Effector memory CD4-positive, alpha-beta T cell (primary cell): ENCODE measurements at places on chromosomes 7 and 10.

- no peak for DNase-seq
Measured at GRCh38 chr7:30977896-30978564, 14.3 kb downstream of the GHRHR start.

GRCh38 chr10:76550806-76551205, 1086.8 kb downstream of the KCNMA1 start:
- DNase-seq, result no peak

GRCh38 chr10:126847666-126848065, 57.6 kb upstream of the DOCK1 start:
- no peak for DNase-seq

- DNase-seq, result no peak
Measured at GRCh38 chr7:140972876-140973829, 41.6 kb downstream of the MRPS33 start.

DNA sequence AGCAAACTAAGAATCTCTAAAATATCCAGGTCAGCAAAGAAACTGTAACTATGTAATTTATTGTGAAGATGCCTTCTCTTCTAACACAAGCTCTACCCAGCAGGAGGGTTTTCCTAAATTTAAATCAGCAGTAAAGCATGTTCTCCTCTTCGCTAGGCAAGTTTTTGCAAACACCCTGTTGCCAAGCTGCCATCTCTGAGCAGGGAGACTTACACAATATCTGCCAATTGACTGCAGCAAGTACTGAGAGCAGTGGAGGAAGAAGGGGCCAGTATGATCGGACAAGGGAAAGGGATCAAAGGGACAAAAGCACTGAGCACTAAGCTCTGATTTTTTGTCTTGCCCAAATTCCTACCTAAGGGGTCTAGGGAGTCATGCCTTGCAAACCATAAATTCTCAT, 16.0 kb upstream of the LANCL2 start:
- no peak for DNase-seq

GRCh38 chr7:47557317-47557693, 24.6 kb downstream of the TNS3 start:
- DNase-seq, result no peak

- DNase-seq, result no peak
Measured at GRCh38 chr10:99661377-99661763, 2.1 kb downstream of the ENTPD7 start.

DNA sequence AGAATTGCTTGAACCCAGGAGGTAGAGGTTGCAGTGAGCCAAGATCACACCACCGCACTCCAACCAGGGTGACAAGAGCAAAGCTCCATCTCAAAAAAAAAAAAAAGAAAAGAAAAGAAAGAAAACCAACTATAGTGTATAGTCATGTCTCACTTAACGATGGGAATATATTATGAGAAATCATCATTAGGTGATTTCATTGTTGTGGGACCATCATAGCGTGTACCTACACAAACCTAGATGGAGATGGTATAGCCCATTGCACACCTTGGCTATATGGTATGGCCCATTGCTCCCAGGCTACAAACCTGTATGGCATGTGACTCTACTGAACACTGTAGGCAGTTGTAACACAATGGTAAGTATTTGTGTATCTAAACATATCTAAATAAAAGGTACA, 8.5 kb upstream of the GALNT11 start:
- no peak for DNase-seq

- no peak for DNase-seq
Measured at GRCh38 chr7:129853661-129854268, 99.0 kb downstream of the UBE2H start.

DNA sequence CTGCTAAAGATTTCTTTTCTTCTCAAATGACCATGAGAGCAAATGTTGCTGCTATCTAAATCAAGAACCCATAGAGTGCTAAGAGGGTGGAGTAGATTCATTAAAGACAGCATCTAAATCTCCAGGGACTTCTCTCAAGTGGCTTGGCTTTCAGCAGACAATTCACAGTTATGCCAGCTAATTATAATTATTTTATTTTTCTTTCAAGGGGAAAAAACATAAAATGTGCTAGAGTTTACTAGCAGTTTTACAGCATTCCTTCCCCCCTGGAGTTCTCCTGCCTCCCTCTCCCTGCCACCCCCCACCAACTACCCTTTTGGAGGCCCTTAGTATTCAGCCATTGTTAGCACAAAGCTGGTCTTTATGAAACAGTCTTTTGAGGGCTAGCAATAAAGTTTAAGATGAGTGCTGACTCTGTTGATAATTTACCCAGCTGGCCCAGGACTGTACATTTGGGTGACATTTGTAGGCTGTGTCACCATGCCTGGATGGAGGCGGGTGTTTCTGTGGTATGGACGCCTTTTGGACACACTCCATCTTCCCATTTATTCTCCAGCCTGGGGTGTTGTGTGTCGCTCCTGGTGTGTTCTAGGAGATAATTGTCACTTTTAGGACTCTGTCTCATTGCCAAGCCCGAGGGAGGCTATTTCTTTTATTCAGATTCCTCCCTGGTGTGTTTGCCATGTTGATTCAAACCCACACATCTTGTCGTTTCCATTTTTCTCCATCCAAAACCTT, 160.2 kb downstream of the CREB5 start:
- DNase-seq, result no peak

DNA sequence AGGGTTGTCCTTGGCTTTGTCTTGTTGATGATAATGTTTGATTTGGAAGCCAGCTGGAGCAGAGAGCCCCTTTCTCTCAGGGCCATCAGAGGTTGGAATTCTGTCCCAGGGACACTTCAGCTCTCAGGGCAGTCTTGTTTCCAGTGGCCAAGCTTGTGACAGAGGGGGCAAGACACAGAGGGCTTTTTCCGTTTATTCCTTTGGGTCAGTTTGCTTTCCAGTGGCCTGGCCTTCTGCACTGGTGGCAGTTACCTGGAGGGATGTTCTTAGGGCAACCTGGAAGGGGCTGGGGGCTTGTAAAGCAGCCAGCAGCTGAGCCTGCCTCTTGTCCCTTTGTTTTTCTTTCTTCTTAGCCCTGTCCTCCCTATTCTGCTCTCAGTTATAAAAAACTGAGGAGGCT, 62.7 kb downstream of the MTURN start:
- DNase-seq, result no peak

GRCh38 chr10:71623098-71623985, 96.2 kb downstream of the C10orf105 start:
- no peak for DNase-seq
